Ovary (tissue), 10 donors: ENCODE measurements at places on chromosomes 1 and 21. TPM values are rescaled to one million over a fixed set of nuclear protein-coding genes. Genes with fewer than 3 reads are reported as not detected.

Gene LYPD8
- total RNA-seq = not detected

DNA sequence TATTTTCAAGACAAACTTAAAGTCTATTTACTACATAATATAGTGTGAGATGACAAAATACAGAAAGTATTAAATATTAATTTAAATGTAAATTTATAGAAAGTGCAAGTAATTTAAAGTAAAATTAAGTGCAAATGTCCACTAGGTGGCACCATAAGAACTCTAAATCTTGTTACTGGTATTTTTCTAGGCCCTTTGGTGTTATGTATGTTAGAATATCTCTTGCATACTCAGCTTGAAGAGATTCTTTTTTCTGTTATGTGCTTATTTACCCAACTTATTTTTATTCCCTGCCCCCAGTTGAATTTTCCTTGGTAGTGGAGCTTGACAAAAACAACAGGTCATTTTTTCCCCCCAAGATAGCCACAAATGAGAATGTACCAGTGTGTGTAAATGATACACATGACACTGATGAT, 71.5 kb downstream of the RPS6KC1 start:
- no peaks in the 10 kb centered on the region for H3K36me3 ChIP-seq
- no peak overlapping the region for H3K4me3 ChIP-seq
- no peak for DNase-seq
- H3K4me1 ChIP-seq = no peaks in the 10 kb centered on the region

- H3K4me1 ChIP-seq = no peaks in the 10 kb centered on the region
- H3K36me3 ChIP-seq = no peaks in the 10 kb centered on the region
- no peaks in the 10 kb centered on the region for H3K27me3 ChIP-seq
- no peak overlapping the region for H3K27ac ChIP-seq
- no peak for DNase-seq
- no peak overlapping the region for H3K4me3 ChIP-seq
Measured at GRCh38 chr1:25580927-25581326, 35.7 kb upstream of the MAN1C1 start.

Gene PRKAB2
- total RNA-seq = 13.4 TPM

Gene MEX3A
- 11.0 TPM for total RNA-seq

DNA sequence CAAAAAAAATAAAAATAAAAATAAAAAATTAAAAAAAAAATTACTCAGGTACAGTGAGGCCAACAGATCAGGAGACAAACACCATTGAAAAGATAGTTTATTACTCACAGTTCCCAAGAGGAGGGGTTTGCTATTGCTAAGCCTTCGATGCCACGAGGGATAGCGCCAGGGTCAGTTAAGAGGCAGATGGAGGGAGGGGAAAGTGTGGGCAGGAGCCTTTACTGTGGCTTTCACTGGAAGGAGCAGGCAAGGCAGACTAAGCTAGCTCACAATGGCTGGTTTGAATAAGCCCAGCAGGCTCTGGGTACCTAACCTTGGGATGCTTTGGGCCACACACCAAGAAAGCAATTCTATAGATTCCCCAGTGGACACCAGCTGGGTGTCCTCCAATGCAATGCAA, 12.7 kb upstream of the RNF187 start:
- no peaks in the 10 kb centered on the region for H3K4me1 ChIP-seq
- DNase-seq = no peak
- no peaks in the 10 kb centered on the region for H3K27me3 ChIP-seq
- no peak overlapping the region for H3K27ac ChIP-seq
- no peaks in the 10 kb centered on the region for H3K36me3 ChIP-seq

DNA sequence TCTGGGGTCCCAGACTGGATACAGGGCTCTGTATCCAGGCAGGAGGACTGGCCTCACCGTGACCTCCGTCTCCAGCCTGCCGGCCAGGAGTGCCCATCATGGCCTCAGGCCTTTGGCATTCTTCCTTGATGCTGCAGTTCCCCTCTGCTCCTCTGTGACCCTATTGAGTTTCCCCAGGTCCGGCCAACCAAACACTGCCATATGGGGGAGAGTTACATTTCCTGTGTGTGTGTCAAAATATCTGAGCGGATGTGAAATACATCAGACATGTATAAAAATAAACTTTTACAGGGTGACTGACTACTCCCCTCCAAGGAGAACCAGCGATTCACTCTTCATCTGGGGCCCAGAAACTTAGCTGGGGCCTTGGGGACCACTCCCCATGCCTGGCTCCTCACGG, 10.2 kb upstream of the UBL4B start:
- no peaks in the 10 kb centered on the region for H3K27me3 ChIP-seq
- no peak for DNase-seq
- H3K4me1 ChIP-seq = no peaks in the 10 kb centered on the region
- H3K36me3 ChIP-seq = no peaks in the 10 kb centered on the region
- H3K27ac ChIP-seq = no peak overlapping the region

Gene TNFRSF14
- 33.3 TPM for total RNA-seq

Gene FCRLA
- total RNA-seq = not detected

DNA sequence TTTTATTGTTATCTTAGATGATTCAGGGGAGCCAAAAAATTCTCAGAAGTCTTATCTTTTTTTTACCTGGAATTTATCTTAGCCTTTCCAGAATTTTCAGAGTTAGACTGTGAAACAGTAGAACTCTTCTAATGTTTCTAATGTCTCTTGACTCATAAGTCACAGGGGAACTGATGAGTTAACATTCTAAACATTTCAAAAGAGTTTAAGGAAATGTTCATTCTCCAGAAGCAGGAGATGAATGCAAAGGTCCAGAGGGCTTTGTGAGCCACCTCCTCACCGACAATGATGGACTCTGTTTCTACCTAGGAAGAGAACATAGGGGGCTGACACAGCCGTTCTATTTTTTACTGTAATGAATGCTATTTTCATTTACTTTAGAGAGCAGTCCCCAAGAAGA, 157.5 kb downstream of the BRINP2 start:
- H3K4me1 ChIP-seq = no peaks in the 10 kb centered on the region
- no peaks in the 10 kb centered on the region for H3K36me3 ChIP-seq
- no peak for DNase-seq
- no peak overlapping the region for H3K4me3 ChIP-seq
- no peak overlapping the region for H3K27ac ChIP-seq

- no peaks in the 10 kb centered on the region for H3K27me3 ChIP-seq
- H3K4me3 ChIP-seq = no peak overlapping the region
Measured at GRCh38 chr1:109314795-109315194, 8.0 kb upstream of the MYBPHL start.

- no peak overlapping the region for H3K4me3 ChIP-seq
- H3K27ac ChIP-seq = no peak overlapping the region
- DNase-seq = no peak
- H3K36me3 ChIP-seq = no peaks in the 10 kb centered on the region
Measured at GRCh38 chr1:229838204-229838603, 212.2 kb downstream of the URB2 start.

Gene BSND
- not detected for total RNA-seq

DNA sequence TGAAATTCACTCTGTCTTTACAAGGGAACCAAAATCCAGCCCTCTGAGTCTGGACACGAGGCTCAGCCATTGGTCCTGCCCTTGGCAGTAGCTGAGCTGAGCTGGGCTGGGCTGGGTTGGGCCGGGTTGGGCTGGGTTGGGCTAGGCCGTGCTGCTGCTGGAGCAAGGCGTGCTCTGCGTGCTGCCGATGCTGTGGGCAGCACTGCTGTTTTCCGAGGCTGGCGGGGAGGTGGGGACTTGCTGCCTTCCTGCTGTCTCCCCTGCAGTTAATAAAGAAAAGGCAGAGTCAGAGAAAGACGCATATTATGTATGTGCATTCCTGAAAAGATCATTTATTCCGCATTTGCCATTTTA, 182.9 kb downstream of the CDC7 start:
- no peaks in the 10 kb centered on the region for H3K36me3 ChIP-seq
- H3K27ac ChIP-seq = no peak overlapping the region
- H3K27me3 ChIP-seq = no peaks in the 10 kb centered on the region
- H3K4me3 ChIP-seq = no peak overlapping the region

GRCh38 chr21:35332841-35333426, 283.8 kb upstream of the RUNX1 start:
- no peak for DNase-seq
- H3K27ac ChIP-seq = no peak overlapping the region
- H3K27me3 ChIP-seq = no peaks in the 10 kb centered on the region
- no peaks in the 10 kb centered on the region for H3K4me1 ChIP-seq
- no peak overlapping the region for H3K4me3 ChIP-seq

DNA sequence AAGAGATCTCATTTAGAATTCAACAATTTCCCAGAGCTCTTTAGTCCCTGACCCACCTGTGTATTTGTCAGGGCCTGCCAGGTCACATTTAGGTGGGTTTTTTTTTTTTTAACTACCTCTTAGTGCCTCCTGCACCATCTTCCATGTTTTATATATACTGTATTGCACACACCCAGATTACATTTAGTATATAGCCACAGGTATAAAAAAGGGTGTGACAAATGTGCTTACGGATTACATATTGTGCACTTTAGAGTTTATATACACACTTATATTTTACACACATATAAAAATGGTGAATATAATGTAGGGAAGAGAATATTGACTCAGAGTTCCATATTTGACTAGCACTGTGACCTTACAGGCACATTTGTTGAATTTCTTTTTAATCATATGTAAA, 17.4 kb upstream of the LRIG2 start:
- H3K4me1 ChIP-seq = peaks cover 1% of the 10 kb centered on the region
- no peaks in the 10 kb centered on the region for H3K36me3 ChIP-seq
- H3K4me3 ChIP-seq = no peak overlapping the region
- no peak overlapping the region for H3K27ac ChIP-seq
- H3K27me3 ChIP-seq = no peaks in the 10 kb centered on the region
- no peak for DNase-seq

DNA sequence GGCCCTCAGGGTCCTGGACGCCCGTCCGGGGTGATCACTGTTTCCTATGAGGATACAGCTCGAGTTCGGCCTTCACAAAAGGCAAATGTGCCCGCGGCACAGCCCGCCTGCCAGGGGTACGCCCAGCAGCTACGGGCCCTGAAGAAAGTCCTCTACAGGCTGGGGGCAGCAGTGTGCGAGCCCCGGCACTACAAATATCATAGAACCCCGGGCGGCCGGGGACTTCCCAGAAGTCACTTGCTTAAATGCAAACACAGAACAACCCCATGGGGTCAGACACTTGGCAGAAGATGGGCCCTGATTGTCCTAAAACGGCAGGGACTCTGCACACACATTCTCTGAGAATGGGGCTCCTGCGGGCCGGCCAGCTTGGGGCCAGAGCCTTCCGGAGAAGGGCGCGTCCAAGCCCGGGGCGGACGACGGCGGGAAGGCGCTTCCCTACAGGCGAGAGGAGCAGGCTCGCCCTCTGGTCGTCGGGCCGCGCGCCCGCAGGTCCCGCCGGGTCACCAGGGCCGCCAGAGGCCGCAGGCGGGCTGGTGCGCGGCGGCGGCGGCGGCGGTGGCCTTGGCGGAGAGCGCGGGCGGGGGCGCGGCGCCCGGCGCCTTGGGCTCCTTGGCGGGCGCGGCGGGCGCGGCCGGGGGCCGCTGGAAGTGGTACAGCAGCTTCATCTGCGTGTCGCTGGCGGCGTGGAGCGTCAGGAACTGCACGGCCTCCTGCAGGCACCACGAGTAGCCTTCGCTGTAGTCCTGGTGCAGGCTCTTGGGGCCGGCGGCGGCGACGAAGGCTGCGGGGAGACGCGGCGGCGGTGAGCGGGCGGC, 888 bp downstream of the HES5 start:
- H3K27me3 ChIP-seq = peaks cover 24% of the 10 kb centered on the region
- H3K27ac ChIP-seq = no peak overlapping the region
- H3K4me3 ChIP-seq = no peak overlapping the region
- H3K4me1 ChIP-seq = peaks cover 18% of the 10 kb centered on the region
- H3K36me3 ChIP-seq = no peaks in the 10 kb centered on the region
- DNase-seq = no peak

DNA sequence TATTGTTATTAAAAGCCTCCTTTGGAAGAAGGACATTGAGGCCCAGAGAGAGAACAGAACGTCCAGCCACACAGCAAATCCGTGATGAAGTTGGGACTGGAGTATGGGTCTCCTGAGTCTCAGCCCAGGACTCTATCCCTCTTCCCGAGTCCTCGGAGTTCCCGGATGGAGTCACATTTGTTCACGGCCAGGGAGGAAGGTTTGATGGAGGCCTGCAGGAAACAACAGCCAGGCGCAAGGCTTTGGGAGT, 357 bp upstream of the TXLNA start:
- peaks cover 10% of the 10 kb centered on the region for H3K4me1 ChIP-seq
- peak overlapping the region; percentile 61 for H3K27ac ChIP-seq
- no peaks in the 10 kb centered on the region for H3K27me3 ChIP-seq
- DNase-seq = no peak
- peak overlapping the region; percentile 80 for H3K4me3 ChIP-seq

- no peak for DNase-seq
- H3K27me3 ChIP-seq = no peaks in the 10 kb centered on the region
- H3K36me3 ChIP-seq = no peaks in the 10 kb centered on the region
- H3K4me1 ChIP-seq = no peaks in the 10 kb centered on the region
Measured at GRCh38 chr1:162397943-162398560, 13.9 kb downstream of the SH2D1B start.

Gene FMO5
- 3.4 TPM for total RNA-seq

DNA sequence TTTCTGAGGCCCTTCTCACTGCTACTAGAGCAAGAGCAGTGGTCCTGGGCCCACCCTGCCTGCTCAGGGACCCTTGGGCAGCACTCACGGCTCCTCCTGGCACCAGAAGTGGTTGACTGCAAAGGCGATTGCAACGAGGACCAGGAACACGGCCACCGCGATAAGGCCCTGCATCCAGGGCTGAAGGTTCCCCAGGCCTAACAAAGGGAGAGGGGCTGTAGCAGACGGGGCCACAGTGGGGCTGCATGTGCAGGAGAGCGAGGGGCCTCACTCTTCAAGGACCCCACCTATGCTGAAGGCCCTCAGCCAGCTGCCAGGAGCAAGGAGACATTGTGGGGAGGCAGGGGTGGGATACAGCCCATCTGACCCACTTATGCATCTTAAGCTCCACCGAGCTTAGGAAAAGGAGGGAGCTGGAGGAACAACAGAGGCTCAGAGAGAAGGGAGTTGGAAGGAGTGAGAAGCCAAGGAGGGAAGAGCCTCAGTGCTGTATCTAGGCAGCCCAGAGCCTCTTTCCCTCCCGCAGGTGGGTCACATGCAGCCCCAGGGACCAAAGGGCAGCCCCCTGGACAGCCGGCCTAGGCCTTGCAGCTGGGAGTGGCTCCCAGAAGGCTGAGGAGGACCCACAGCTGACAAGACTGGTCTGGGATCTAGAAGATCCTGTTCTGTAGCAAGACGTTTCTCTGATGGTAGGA, 2.5 kb downstream of the PDZK1IP1 start:
- H3K27ac ChIP-seq = no peak overlapping the region
- no peak for DNase-seq
- no peak overlapping the region for H3K4me3 ChIP-seq
- no peaks in the 10 kb centered on the region for H3K36me3 ChIP-seq
- peaks cover 10% of the 10 kb centered on the region for H3K4me1 ChIP-seq
- H3K27me3 ChIP-seq = no peaks in the 10 kb centered on the region

Gene VAV3
- 1.4 TPM for total RNA-seq

Gene OR2T2
- total RNA-seq = not detected

GRCh38 chr1:43481491-43481890, 27.8 kb upstream of the HYI start:
- no peak overlapping the region for H3K27ac ChIP-seq
- H3K27me3 ChIP-seq = no peaks in the 10 kb centered on the region
- H3K4me3 ChIP-seq = no peak overlapping the region

DNA sequence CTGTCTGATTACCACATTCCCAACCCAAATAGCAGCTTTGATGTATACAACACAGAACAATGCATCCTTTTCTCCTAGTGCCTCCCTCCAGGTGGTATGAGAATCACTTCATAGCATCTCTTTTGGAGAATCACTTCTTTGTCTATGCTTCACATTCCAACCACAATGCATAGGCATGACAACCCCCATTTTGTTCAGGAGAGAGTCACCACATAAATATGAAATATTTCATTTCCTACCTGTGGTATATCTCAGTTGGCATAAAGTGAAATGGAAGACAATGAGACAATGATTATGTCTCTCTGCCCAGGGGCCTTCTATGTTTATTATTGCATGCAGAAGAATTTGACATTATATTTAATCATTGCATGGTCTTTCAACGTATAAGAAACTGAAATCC, 112.2 kb downstream of the BRINP2 start:
- H3K27ac ChIP-seq = no peak overlapping the region
- no peaks in the 10 kb centered on the region for H3K36me3 ChIP-seq
- no peak overlapping the region for H3K4me3 ChIP-seq
- no peaks in the 10 kb centered on the region for H3K27me3 ChIP-seq
- DNase-seq = no peak
